RCC 7860 (cell line): ENCODE measurements at places on chromosomes 12 and 14.

- DNase-seq: no peak
Observed at GRCh38 chr12:108381787-108382436, 42.8 kb upstream of the CMKLR1 start.

DNA sequence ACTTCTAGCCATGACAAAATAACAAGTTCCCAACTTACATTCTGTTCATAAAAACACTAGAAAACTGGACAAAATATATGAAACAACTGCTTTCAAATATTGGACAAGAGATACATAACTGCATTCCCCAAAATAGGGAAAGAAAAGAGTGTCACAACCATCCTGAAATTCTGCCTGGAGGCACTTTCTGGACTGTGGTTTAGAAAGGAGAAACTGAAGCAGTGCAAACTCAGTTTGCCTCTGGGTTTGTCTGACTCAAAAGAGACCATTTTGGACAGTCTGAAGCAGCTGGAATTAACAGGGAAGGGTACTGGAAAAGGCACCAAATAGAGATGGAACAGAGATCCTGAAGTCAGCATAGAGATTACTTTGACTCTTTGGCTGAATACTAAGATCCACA, 11.3 kb upstream of the SYT1 start:
- DNase-seq: no peak

DNA sequence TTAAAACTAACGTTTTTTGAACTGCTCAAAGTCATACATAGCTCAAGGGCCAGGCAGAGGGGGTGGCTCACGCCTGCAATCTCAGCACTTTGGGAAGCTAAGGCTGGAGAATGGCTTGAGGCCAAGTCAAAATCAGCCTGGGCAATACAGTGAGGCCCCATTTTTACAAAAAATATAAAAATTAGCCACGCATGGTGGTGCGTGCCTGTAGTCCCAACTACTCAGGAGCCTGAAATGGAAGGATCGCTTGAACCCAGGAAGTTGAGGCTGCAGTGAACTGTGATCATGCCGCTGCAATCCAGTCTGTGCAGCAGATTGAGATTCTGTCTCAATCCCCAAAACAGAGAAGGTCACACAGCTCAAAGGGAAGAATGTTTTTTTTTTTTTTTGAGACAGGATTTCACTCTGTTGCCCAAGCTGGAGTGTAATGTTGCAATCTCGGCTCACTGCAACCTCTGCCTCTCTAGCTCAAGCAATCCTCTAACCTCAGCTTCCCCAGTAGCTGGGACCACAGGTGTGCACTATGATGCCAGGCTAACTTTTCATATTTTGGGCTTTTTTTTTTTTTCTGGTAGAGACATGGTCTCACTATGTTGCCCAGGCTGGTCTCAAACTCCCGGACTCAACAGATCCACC, 2.9 kb downstream of the RBM23 start:
- DNase-seq: no peak

GRCh38 chr12:42961395-42961794, 371.8 kb upstream of the PRICKLE1 start:
- DNase-seq: peak; percentile 98
